ENCODE measurements at places on chromosomes 11 and 22.

DNA sequence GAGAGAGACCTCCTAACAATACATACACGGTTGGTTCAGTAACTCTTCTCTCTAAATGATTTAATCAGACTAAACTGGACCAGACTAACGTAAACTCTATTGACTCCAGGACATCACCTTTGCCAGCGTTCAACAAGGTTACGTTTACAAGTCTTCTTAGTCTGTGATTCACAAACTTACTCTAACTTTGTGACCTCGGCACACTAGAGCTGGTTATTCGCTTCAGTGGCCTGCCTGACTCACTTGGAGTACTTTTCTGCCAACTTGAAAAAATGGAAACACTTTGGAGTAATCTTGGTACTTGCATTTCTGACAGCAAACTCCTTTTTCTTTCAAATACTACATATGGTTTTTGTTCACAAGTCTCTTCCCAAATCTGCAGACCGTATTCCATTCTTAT lies 26.2 kb downstream of the MTMR2 start:
- DNase-seq: no peak

GRCh38 chr22:47588578-47588960 lies 826.1 kb downstream of the TBC1D22A start:
- no peak for DNase-seq

- no peak for DNase-seq
These were observed 22.0 kb upstream of the PHOX2A start for GRCh38 chr11:72265951-72266350.

GRCh38 chr22:48678171-48679135 lies 1149.2 kb downstream of the BRD1 start:
- no peak for DNase-seq

DNA sequence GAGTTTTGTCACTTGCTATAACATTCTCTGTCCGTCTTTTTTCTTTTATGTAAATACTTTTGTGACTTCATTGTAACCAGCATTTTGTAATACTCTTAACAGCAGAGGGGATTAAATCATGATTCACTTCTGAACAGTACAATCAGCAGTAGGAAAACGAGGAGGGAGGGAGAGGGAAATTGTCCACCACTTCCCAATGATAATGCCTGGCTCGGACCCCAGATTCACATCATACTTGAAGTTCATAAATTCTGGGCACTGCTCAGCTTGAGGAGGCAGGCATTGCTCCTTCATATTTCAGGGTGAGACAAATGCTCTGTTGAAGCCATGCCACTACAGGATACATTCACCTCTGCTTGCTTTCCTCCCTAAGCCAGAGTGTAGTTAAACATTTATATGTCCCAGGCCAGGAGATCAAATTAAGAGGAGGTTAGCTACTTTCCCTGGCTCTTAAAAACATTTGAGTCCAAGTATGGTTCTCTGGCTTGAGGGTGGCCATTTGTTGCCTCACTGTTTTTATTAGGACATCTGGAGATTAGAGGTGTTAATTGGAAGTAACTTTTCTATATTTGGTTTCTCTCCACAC lies 129.0 kb upstream of the LDLRAD3 start:
- DNase-seq: no peak

DNA sequence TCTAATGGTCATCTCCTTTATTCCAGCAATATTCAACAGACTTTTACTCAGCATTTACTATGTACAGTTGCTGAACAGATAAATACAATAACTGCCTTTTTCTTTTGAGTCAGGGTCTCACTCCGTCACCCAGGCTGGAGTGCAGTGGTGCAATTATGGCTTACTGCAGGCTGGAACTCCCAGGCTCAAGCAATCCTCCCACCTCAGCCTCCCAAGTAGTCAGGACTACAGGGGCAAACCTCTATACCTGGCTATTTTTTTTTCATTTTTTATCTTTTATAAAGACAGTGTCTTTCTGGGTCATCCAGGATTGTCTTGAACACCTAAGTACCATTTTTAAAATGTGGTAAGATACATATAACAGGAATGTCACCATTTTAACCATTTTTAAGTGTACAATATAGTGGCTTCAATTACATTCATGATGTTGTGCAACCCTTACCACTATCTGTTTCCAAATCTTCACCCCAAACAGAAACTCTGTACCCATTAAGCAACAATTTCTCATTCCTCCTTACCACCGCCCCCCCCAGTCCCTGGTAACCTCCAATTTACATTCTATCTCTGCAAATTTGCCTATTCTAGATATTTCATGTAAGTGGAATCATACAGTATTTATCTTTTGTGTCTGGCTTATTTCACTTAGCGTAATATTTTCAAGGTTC lies 67.8 kb downstream of the MIAT start:
- no peak for DNase-seq
